ENCODE measurements at places on chromosomes 4 and X.

DNA sequence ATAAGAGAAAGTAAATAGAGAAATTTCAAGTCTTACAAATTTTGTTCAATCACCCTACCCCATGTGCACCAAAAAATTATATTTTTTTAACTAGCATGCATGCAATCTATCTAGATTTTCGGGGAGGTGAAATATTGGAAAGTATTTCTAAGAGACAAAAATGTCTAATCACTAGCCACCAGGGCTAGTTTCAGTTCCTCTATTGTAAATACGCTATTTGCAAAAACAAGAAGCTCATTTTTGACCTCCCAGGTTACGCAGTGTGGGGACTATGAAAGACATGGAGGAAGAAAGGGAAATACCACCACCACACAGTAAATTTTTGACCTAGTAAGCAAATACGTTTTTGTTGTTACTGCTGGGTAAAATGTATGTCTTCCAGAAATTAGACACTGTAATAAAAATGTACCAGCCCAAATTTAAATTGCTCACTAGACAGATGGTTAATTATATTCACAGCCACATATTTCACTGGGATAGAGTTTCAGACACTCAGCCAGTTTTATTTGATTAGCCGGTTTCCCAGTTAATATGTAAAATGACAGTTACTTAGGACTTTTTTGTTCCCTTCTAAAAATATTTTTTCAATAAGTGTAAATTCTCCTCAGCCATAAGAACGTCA, 2.2 kb downstream of the NEXMIF start:
- peak overlapping the region; percentile 81 for H3K4me3 ChIP-seq
- no peak overlapping the region for H3K27ac ChIP-seq
- no peaks in the 10 kb centered on the region for H3K4me1 ChIP-seq
- peaks cover 23% of the 10 kb centered on the region for H3K27me3 ChIP-seq
- no peak for DNase-seq

DNA sequence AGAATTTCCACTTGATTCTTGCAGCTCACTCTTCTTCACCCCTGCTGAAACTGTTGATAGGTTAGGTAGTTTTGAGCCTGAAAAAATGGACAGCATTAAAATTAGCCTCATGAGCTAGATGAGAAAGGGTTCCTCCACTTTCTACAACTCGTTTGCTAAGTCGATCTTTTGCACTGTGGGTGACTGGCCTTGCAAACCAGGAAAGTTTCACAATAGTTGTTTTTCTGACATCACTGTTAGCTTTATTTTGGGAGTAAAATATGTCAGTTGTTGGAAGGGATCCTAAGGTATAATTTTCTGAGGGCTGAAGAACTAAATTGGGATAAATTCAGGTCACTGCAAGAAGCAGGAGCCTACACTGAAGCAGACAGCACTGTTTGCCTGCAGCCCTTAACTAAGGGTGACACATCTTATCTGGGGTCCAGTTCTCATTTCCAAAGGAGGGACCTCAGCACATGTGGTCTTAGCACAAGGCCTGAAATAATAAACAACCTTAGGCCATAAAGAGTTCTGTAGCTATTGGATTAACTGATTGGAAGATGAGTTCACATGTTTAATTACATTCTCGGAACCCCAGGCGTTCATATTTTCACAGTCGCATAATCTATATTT, 29.1 kb downstream of the ANAPC4 start:
- H3K4me1 ChIP-seq, result no peaks in the 10 kb centered on the region
- no peak overlapping the region for H3K27ac ChIP-seq
- H3K27me3 ChIP-seq, result no peaks in the 10 kb centered on the region
- peaks cover 18% of the 10 kb centered on the region for H3K36me3 ChIP-seq

DNA sequence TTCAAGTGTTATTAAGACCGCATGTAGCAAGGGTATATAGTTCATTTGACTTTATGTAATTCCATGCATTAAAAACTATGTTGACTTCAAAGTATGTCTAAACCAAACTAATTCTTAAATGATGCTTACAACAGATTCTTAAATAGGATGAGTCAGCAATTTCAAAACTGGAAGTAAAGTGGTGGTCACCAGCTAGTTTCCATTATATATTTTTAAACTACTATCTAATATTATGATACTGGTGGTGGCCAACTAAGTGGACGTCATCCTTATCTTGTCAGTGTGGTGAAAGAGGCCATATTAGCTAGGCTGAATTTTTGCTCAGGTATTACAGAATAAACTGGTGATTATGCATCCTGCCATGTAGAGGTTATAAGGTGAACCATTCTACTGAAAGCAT, 1.2 kb downstream of the IL15 start:
- H3K4me1 ChIP-seq, result peaks cover 3% of the 10 kb centered on the region
- H3K27me3 ChIP-seq, result peaks cover 53% of the 10 kb centered on the region
- no peak for DNase-seq
- peak overlapping the region; percentile 84 for H3K4me3 ChIP-seq

GRCh38 chrX:110268886-110269285, 49.0 kb downstream of the AMMECR1 start:
- no peak overlapping the region for H3K27ac ChIP-seq
- peaks cover 5% of the 10 kb centered on the region for H3K4me1 ChIP-seq
- H3K27me3 ChIP-seq, result no peaks in the 10 kb centered on the region
- no peaks in the 10 kb centered on the region for H3K36me3 ChIP-seq
- DNase-seq, result no peak
- H3K4me3 ChIP-seq, result no peak overlapping the region

GRCh38 chr4:156593464-156593863, 378.1 kb downstream of the PDGFC start:
- H3K27me3 ChIP-seq, result no peaks in the 10 kb centered on the region
- H3K27ac ChIP-seq, result no peak overlapping the region
- peaks cover 5% of the 10 kb centered on the region for H3K4me1 ChIP-seq
- H3K4me3 ChIP-seq, result no peak overlapping the region

DNA sequence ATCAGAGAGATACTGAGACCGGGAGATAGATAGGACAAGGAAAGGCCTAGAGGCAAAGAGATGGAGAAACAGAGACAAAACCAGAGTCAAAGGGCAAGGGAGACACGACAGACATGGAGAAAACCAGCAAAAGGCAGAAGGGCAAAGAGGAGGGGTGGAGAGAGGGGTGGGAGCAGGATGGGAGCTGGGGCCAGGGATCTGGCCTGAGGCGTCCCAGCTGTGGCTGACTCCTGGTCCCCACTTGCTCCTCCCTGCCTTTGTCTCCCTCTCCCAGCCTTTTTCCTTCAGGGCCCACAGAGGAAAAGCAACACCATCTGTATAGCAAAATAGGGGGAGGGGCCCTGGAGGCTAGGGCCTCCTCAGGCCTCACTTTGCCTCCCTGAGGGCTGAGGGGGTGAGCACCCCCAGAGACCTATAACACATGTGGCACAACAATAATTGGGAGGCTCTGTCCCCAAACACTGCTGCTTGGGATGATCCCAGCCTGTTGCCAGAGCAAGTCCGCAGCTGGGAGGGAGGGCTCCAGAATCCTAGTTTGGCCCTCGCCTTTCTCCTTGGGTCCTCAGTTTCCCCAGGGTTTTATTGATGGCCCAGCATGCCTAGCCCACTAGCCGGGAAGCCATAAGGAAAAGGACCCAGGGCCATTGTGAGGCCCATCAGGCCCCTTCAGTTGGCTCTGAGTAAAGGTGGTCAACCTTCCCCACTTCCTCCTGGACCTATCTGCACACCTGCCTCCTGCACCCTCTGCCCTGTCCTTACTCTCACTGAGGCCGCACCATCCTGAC, 96.8 kb downstream of the PJA1 start:
- no peak overlapping the region for H3K4me3 ChIP-seq
- no peaks in the 10 kb centered on the region for H3K36me3 ChIP-seq
- DNase-seq, result no peak

GRCh38 chrX:25600776-25601175, 537.4 kb upstream of the MAGEB18 start:
- no peaks in the 10 kb centered on the region for H3K4me1 ChIP-seq
- DNase-seq, result no peak
- no peaks in the 10 kb centered on the region for H3K27me3 ChIP-seq
- no peaks in the 10 kb centered on the region for H3K36me3 ChIP-seq
- no peak overlapping the region for H3K4me3 ChIP-seq
- H3K27ac ChIP-seq, result no peak overlapping the region

DNA sequence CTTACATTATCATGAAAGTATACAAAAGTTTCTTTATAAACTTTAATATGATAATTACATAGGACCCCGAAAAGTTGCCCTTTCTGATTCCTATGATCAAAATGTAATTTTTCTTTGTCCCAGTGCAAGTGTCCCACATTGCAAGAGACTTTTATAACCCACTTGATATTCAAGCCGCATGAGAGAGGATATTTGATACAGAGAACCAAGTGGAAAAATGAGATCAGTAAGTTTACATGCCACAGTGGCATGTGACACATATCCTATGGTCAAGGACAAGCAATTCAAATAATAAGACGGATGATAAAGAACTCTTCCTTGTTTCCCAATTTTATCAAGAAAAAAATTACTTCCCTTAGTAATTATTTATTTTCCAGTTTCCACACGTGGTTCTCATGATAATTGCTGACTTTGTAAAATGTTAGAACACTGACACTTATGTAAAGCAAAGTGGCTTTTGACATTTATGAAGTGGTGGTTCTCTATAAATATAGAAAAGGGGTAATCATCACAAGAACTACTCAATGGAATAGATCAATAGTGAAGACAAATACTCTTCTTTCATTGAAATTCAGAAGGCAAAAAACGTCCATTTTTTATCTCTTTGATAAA, 273.7 kb upstream of the NOCT start:
- DNase-seq, result no peak
- no peaks in the 10 kb centered on the region for H3K36me3 ChIP-seq
- H3K27me3 ChIP-seq, result no peaks in the 10 kb centered on the region
- peaks cover 1% of the 10 kb centered on the region for H3K4me1 ChIP-seq
- no peak overlapping the region for H3K27ac ChIP-seq

GRCh38 chrX:22534643-22535042, 261.9 kb downstream of the CBLL2 start:
- no peak for DNase-seq
- no peak overlapping the region for H3K27ac ChIP-seq
- peaks cover 13% of the 10 kb centered on the region for H3K4me1 ChIP-seq
- no peak overlapping the region for H3K4me3 ChIP-seq
- H3K27me3 ChIP-seq, result no peaks in the 10 kb centered on the region
- H3K36me3 ChIP-seq, result no peaks in the 10 kb centered on the region

DNA sequence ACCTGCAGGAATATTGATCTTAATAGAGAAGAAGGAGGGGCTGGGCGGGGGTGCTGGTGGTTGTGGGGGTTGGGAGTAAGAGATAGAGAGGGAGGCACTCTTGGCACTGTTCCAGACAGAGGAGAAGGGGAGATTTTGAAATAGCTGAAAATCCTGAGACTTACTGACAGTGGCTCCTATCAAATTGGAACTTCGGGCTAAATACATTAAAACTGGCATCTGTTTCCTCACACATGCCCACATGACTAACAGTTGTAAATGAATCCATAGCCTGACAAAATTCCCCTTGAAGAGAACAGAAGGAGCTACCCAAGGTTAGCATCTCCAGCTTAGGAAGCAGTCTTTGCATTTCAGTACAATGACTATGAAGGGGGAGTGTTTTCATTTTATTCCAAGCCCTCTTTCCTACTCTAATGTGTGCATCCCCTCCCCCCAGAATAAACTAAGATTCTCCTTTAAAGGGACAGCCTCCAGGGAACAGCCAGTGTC, 1.4 kb downstream of the DCX start:
- H3K27me3 ChIP-seq, result no peaks in the 10 kb centered on the region
- H3K27ac ChIP-seq, result peak overlapping the region; percentile 95
- peaks cover 60% of the 10 kb centered on the region for H3K4me1 ChIP-seq
- DNase-seq, result no peak
- peaks cover 11% of the 10 kb centered on the region for H3K36me3 ChIP-seq

GRCh38 chr4:154616731-154617130, 4.3 kb upstream of the FGG start:
- H3K4me1 ChIP-seq, result peaks cover 38% of the 10 kb centered on the region
- H3K36me3 ChIP-seq, result no peaks in the 10 kb centered on the region
- H3K27ac ChIP-seq, result no peak overlapping the region
- no peak for DNase-seq
- H3K27me3 ChIP-seq, result peaks cover 4% of the 10 kb centered on the region

GRCh38 chr4:186669159-186669731, 54.4 kb downstream of the FAT1 start:
- H3K27ac ChIP-seq, result peak overlapping the region; percentile 56
- H3K4me1 ChIP-seq, result peaks cover 34% of the 10 kb centered on the region
- no peaks in the 10 kb centered on the region for H3K27me3 ChIP-seq
- DNase-seq, result no peak

DNA sequence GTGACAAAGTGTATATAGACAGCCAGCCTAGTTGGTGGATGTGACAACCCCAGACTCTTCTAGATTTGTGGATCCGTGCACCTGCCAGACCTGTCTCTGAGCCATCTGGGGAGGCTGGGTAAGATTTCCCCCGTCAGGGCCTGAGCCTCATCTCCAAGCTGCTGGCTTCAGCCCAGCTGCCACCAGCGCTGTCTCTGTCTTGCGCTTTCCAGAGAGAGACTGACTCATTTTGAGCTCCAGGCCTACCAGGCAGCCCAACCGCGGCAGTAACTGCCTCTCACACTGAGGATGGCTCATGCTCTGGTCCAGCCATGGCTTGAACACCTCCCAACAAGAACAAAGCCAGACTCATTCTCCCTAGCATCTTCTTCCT, 26.4 kb downstream of the NOP14 start:
- H3K27me3 ChIP-seq, result no peaks in the 10 kb centered on the region
- DNase-seq, result no peak
- peak overlapping the region; percentile 81 for H3K4me3 ChIP-seq
- H3K27ac ChIP-seq, result no peak overlapping the region
- peaks cover 12% of the 10 kb centered on the region for H3K4me1 ChIP-seq

DNA sequence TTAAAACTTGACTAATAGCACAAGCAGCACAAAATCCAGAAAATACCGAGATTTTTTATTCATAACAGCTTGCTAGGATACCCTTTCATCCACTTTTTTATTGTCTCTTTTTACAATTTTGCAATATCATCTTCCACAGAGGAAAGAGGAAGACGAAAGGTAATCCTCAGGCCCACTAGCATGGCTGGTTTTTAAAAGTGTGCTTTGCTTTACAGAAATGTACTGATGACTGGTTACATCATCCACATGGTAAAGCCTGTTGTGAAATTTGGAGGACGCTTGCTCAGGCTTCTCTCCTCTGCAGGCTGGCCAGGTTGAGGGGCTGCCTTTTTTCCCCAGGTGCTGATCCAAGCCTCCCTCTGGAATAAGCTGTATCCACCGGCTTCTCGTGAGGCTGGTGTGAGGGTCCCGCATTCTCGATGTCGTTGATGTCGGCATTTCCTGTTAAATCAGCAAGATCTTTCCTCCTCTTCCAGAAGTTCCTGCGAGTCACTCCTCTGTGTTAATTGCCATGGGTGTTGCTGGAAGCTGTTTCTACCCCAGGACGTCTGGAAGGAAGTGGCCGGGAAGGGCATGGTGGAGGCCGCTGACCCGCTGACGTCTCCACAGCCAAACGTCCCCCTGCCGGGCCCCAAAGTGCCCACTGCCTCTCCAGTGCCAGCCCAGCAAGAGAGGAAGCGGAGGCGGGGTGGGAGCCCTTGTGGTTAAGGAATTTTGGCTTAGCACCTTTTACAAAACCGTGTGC, 5.8 kb upstream of the DGKQ start:
- peaks cover 3% of the 10 kb centered on the region for H3K27me3 ChIP-seq
- no peak overlapping the region for H3K27ac ChIP-seq
- no peak for DNase-seq
- no peaks in the 10 kb centered on the region for H3K4me1 ChIP-seq
- no peaks in the 10 kb centered on the region for H3K36me3 ChIP-seq

All from progenitor cell of endocrine pancreas (in vitro differentiated cells).